ENCODE measurements at places on chromosomes 3 and 15.

DNA sequence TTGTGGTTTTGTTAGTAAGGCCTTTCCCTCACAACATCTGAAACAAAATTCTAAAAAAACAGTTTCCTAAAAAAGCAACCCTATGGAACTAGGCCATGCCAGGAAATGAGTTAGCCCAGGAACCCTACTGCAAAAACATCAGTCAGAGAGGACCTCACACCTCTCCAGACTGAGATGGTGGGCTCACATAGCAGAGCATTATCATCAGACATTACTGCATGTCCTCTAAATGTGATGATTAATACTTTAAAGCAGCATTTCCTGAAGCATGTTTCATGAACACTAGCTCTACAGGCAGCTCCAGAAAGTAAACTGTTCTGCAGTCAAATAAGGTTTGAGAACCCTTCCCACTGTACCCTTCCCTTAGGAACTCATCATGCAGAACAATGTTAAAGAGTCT is 232.3 kb upstream of the MRPL3 start:
- no peak for DNase-seq

DNA sequence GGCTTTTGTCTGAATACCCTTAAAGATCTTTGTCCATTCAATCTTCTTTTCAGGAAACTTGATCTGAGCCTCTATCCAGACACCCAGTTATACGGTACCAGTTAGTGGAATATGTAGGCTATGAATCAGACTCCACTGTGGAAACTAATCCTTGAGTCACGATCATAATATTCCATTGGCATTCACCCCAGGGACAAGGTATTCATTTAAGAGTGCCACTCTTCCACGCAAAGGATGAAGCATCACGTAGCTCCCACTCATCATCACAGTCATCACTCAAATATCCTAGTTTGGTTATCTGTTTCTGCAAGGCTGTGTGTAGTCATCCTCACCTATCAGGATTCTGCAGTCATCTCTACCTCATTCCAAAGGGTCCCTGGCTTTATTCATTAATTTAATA is 85.6 kb downstream of the NEDD4 start:
- DNase-seq, result no peak

DNA sequence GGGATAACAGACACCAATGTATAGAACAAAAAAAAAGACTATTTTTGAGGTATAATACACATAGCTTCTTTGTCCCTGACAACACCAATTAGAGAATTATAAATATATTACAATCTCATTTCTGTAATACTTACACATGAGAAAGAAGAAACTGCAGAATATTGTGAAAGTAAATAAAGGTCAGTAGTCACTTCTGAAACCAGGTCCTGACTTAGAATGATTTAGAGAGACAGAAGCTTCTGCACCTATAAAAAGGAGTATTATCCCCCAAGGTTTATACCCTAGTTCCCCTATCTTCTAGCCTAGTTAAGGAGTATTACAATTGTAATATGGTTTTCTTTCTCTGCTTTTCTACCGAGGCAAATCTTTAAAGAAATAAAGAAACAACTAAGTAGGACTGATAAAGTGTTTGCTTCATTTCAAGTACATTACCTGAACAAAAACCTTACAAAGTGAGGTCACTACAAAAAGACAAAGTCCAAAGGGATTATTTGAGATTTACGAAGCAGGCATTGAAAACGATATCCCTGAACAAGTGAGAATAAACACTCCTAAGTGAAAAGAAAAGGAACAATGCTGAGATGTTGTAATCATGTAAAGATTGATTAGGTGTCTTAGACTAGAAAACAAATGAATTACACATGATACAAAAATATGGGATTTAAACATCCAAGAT is 103.0 kb downstream of the GBE1 start:
- DNase-seq, result no peak

DNA sequence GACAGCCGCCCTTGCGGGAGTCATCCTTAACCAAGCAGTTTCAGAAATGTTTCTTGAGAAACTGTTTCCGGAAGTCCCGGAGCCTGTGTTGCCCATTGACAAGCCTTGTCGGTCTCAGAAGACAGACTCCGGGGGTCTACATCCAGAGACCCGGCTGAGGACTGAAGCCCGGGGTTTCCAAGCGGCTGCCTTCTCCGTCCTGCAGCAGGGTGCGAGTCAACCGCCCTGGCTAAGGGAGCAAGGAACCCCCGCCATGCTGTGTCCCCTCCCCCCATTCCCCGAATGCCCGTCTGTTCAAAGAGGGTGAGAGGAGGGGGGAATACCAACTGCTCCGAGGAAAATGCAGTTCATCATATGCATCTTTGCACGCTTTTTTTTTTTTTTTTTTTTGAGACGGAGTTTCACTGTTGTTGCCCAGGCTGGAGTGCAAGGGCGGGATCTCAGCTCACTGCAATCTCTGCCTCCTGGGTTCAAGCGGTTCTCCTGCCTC is 61.6 kb downstream of the ATP1B3 start:
- DNase-seq, result no peak
